ENCODE measurements at places on chromosomes 6 and 20. TPM values are rescaled to one million over a fixed set of nuclear protein-coding genes. Genes with fewer than 3 reads are reported as not detected.

DNA sequence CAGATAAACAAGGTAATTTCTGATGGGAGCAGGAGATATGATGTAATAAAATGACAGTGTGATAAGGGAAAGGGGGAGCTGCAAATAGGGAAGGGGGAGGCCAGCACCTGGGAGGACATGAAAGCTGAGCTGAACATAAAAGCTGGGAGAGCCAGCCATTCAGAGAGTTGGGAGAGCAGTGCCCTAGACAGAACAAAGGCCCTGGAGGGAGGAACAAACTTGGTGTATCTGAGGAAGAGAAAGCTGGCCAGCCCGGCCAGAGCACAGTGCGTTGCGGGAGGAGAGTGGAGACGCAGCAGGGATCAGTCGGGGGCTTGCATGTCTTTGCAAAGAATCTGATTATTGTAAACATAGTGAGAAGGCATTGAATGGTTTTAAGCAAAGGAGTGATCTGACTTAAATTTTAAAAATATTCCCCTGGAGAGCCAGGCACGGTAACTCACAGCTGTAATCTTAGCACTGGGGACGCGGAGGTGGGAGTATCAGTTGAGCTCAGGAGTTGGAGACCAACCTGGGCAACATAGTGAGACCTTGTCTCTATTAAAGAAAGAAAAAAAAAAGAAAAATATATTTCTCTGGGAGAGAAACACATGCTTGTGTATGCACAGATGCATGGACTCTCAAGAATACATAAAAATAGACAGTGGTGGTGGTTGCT lies 318.2 kb downstream of the ZFAND3 start:
- DNase-seq = no peak

GRCh38 chr6:111478064-111478476 lies 4.9 kb downstream of the REV3L start:
- DNase-seq = no peak

DNA sequence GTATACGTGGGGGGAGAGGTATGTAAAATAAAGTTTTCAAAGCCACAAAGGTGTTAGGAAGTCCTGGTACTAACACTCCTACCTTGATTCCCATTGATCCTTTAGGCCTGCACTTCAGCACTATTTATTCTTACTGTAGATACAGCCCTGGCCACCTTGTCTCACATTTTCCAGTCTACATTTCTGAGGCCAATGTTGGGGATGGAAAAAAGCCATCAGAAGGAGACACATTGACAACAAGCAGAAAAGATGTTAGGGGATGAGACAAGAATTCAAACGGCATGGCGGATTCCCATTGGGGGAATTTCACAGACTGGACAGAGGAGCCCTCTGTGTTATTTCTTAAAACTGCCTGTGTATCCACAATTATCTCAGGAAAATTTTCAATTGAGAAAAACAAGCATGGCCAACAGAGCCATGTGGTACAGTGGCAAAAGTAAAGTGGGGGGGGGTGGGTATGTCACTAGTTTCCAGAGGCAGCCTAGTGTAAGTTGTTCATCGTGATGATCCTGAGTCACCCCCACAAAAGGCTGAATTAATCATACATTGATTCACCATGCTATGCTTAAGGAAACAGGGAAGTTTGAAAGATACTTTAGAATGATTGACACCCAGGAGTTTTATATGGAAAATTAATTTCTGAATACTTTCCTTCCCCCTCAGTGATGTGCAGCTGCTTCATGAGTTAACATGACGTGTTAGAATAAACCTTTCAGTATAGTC lies 40.5 kb downstream of the RREB1 start:
- DNase-seq = no peak

DNA sequence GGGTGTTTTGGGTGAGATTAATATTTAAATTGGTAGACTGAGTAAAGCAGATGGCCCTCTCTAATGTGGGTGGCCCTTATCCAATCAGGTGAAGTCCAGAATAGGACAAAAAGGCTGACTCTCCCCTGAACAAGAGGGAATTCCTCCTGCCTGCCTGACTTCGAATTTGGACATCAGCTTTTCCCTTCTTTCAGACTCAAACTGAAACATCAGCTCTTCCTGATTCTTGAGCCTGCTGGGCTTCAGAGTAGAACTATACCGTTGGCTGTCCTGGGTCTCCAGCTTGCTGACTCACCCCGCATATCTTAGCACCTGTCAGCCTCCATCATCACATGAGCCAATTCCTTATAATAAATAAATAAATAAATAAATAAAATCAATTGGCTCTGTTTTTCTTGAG lies 15.0 kb upstream of the TGM6 start:
- no peak for DNase-seq

Gene MARCKS
- total RNA-seq = 0.50 TPM

Gene C4B
- total RNA-seq = 3.2 TPM

Gene FAM50B
- total RNA-seq = 0.97 TPM

Data from CD8-positive, alpha-beta T cell (primary cell).